ENCODE measurements at places on chromosomes 6 and 20.

DNA sequence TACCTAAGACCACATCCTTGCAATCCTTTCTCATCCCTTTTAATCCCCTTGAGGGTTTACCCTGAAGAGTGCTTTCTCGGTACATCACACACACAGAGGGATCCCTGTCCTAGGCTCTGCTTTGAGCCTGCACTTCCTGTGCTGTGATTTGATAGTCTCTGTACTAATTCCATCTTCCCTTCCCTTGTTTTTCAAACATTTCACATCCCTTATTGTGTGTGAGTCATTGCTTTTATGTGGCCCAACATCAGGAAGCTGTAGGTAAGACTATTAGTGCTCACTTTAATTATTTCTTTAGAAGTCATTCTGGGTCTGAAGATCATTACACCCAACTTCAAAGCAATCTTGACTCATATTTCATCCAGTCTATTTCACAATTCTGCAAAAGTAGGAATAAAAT, 57.2 kb upstream of the ANKEF1 start:
- DNase-seq: no peak

GRCh38 chr6:66126358-66126757, 419.3 kb upstream of the EYS start:
- no peak for DNase-seq

DNA sequence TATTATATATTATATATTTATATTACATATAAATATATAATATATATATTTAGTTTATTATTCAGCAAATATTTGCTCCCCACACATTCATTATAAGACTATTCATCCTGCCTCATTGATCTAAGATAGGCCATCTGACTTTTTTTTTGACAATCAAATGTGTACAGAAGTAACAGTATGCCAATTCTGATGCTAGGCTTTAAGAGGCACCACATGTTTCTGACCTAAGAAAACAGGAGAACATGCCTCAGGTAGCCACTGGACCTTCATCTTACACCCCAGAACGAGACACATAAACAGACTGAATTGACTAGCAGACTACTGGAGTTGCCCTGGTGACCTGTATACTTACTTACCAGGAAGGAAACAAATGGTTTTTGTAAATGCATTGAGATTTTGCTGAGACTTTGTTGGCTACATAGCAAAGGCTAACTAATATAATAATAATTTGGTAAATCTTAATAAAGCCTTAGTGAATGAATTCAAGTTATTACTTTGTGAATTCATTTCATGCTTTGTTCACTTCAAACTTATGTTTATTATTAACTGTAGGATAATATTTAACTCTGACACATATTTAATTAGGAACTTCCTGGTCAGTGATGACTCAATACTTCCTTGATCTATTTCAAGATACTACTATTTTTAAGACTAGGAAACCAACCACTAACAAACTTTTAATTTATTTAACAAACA, 13.4 kb upstream of the MYO6 start:
- DNase-seq: no peak

GRCh38 chr6:158104696-158105095, 63.4 kb downstream of the SERAC1 start:
- no peak for DNase-seq

DNA sequence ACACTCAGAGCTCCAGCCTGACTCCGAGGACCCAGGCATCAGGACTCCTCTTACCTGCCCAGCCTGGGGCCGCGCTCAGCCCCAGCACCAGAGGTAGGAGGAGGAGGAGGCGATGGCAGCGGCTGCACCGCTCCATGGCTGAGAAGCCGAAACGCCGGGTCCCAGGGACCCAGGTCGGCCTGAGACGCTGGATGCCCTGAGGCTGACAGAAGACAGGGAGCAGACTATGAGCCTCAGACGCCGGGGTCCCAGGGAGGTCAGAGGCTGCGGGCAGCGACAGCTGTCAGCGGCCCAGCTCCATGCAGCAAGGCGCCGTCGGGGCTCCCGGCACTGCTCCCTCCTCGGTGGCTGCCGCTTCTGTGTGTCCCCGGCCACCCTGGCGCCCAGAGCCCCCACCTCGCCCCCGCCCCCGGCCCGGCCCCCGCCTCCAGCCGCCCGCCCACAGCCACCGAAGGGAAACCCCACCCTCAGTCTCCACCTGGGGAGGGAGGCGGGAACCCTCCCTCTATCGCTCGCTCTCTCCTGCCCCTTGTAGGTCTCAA, at the start of gene COL11A2:
Gene COL11A2, minus strand, starts transcription at position 363 of the 542 bp plus-strand sequence. Its CDS starts 227 bp downstream, at position 136.
- no peak for DNase-seq

Measured in NCI-H510A (cell line).